NCI-H1436 treated with DMSO at 0.1 percent for 48 hours (cell line): ENCODE measurements at places on chromosomes 2 and 18.

- no peak for DNase-seq
Measured at GRCh38 chr2:54306556-54306955, 50.5 kb upstream of the TSPYL6 start.

GRCh38 chr2:47357483-47357882, 45.5 kb upstream of the MSH2 start:
- no peak for DNase-seq

DNA sequence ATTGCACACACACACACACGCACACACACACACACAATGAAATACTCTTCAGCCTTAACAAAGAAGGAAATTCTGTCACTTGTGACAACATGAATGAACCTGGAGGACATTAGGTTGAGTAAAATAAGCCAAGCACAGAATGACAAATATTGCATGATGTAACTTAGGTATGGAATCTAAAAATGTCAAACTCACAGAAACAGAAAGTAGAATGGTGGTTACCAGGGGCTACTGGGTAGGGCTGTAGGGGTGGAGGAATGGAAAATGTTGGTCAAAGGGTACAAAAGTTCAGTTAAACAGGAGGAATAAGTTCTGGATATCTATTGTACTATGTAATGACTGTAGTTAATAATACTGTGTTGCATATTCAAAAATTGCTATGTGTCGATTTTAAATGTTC, 29.5 kb downstream of the SCN2A start:
- no peak for DNase-seq

DNA sequence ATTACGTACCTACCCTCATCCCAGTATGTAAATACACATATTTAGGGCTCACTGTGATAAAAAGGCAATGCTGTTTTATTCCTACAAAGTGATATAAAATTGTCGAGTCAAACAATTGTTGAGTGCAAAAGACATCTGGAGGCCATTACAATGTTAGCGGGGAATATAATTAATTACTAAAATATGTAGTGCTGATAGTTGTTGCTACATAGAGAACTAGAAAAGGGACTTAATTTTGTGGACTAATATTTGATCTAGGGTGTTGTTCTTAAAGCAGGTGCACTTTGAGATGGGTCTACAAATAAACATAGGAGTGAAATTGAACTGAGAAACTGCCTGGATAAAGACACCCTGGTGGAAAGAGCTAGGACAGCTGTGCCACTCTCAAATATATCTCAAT, 300.1 kb downstream of the NOL4 start:
- DNase-seq, result no peak

- DNase-seq, result no peak
Measured at GRCh38 chr2:234296991-234297390, 199.9 kb downstream of the ARL4C start.

DNA sequence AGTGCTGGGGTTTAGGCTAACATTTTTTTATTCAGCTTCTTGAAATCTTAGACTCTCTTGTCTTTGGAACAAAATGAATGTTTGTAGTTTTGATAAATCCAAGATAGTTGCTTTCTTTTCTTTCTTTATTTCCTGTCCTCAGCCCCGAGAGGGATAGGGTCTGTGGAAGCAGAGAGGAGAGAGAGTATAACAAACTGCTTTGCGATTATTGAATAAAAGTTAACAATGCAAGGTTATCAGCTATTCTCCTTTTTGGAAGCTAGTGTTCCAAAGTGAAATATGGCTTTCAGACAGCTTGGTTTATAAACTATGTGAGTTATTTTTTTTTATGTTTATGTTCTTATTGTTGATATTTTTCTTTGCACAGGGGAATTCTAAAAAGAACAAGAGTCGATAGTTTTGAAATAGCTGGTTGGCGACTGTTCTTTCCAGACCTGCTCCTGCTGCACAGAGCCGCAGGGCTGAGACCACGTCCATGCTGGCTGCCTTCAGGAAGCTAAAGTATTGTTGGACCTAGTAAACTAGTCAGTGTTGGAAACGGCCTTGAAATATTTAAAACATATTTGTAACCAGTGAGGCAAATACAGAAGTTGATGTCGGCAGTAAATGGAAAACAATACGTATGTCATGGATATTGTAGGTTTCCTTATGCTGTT, 15.5 kb upstream of the STON1 start:
- DNase-seq, result no peak

DNA sequence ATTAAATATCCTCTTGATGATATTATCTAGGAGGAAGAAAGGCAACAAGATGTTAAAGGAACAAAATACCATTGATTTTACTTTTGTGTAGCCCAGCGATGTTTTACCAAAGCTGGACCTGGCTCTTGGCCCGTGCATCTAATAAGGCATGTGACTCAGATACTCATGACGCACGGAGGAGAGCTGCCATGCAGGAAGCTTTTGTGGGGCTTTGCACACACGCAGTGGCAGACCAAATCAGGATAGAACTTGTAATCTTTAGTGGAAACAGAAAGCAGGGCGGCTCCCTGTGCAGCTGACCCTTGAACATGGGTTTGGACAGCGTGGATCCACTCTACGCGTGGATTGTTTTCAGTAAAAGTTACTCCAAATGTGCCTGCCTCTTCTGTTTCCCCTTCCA, 190.0 kb downstream of the NAPG start:
- no peak for DNase-seq
